ENCODE measurements at places on chromosomes 1 and 21.

- no peak for DNase-seq
Observed at GRCh38 chr1:111183308-111184069, 17.0 kb downstream of the DENND2D start.

DNA sequence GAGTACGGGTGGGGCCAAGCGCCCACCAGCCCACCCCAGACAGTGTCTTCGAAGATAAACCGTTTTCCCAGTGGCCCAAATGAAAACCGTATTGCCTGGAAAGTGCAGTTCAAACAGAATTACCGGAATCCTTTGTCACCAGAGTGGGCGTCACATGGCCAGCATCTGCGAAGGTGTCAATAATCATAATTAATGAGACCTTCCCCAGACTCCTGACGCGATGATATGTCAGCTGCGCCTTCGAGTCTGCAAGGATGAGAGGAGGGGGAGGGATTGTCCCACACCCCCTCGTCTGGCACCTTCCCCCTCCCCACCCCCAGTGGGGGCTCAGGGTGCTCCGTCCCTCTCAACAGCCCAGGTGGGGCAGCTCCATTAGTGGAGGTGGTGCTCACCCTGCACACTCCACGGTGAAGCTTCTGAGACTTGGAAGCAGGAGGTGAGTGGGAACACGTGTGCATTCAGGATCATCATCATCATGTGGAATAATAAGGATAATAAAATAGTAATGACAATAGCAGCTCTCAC lies 215.1 kb downstream of the PTPRU start:
- no peak for DNase-seq

- peak; percentile 82 for DNase-seq
Observed at GRCh38 chr1:201361652-201362504, 15.6 kb downstream of the TNNT2 start.

GRCh38 chr1:4653796-4654725 lies at the start of gene AJAP1:
Gene AJAP1 (plus strand): TSS chr1:4654609. CDS start chr1:4655426, 817 bp downstream.
- no peak for DNase-seq

- no peak for DNase-seq
Observed at GRCh38 chr1:77039739-77040138, 172.5 kb downstream of the ST6GALNAC5 start.

- DNase-seq, result no peak
Observed at GRCh38 chr1:159170639-159171038, 776 bp upstream of the CADM3 start.

DNA sequence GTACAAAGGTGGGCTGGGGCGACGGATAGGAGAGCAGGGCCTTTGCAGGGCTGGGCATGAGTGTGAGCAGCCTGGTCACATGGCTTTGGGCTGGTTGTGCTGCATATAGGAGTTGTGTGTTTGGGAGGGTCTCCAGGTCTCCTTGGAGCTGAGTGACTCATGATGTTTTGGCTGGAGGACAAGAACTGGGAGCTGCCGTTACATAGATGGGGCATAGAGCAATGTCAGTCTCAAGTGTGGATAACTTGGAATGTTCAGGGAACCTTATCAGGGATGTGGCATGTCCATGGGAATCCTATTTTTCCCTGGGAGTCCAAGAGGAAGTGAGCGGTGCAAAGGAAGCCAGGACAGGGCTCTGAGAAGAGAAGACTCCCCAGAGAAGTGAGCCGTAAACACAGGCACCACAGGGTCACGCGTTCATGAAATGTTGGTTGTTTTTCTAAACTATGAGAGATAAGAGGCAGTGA lies 136.4 kb upstream of the KCNE2 start:
- DNase-seq, result no peak

DNA sequence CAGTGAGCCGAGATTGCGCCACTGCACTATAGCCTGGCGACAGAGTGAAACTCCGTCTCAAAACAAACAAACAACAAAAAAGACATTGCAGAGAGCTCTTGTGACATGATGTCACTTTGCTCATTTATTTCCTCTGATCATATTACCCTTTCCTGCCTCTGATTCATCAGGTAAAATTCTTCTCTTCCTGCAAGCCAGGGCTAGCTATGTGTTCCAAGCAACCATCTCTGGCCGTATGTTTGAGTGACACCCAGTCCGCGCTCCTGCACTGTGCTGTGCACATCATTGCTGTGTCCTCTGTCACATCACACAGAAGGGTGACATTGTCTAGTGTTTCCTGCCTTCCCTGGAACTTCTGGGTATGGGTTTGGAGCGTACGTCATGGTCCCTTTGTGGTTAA lies 251.3 kb downstream of the PCP4 start:
- DNase-seq, result no peak

DNA sequence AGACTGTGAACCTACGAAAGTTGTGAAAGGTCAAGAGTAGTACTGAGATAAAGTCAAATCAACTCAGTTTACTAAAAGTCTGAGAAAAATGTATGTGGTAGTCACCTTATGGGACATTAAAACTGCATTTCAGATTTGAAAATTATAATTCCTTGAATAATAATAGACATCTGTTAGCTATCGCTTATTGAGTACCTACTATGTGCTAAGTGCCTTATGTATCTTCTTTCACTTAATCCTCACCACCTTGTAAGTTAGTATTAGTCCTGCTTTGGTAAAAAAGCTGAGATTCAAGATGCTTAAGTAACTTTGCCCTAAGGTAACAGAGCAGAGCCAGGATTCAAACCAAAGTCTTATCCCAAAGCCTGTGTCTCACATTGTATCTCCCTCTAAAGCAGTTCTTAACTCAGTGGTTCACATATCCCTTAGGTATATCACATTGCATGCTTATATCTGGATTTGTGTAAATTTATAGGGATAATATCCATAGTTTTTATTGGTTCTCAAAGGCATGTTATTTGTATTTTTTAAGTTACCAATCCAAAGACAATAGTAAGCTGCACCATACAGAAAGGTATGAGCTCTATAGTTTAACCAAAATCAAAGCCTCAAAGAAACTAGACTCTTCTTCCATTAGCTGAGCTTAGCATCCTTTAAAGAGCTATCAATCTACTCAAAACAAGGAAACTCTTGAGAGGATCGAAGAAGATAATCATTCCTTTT lies 865 bp downstream of the PIGC start:
- DNase-seq, result no peak

DNA sequence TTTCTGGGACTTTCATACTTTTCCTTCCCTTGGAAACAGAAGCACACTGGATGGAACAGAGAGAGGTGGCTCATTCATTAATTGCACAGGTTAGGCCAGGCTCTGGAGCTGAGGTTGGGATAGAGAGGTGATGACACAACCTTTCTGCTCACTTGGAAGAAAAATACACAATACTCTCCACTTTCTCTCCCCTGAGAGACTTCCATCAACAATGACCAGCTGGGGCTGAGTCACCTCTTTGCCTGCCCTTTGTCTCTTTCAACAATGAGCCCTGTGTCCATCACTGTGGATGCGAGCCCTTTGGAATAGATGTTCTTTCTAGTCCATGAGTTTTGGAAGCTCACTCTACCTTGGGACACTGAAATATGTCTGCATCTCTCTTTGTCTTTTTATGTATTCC lies 43.1 kb downstream of the ATP2B4 start:
- no peak for DNase-seq

- no peak for DNase-seq
Observed at GRCh38 chr1:174031099-174031498, 8.9 kb upstream of the RC3H1 start.

DNA sequence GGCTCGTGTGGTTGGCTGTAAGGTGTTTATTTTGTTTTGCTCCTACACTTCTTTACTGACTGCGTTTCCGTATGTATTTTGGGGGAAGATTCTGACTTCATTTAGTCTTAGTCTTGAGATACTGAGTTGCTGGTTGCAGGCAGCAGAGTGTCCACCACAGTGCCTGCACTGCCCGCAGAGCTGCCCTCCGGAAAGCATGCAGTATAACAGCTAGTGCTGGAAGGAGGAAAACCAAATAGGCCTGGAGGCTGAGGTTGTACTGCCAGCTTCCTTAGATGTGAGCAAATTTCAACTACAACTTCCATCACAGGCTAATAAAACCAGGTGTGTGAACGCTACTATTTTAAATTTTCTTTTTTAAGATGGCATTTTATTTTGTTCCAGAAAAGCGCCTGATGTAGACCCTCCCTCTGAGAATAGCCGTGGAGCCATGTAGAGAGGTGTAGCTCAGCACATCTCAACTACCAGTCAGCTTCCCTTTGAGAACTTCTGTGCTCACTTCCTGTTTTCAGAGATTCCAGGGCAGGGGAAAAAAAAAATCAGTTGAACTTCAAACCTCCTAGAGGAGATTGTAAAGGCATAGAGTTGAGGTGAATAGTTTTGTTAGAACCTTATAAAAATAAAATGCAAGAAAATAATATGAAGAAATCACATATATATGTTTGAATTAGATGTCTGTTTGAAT lies 17.6 kb downstream of the LMO4 start:
- DNase-seq, result no peak

- DNase-seq, result no peak
Observed at GRCh38 chr1:66366634-66367033, 167.3 kb upstream of the SGIP1 start.

GRCh38 chr21:37358397-37358796 lies 8.2 kb upstream of the DYRK1A start:
- no peak for DNase-seq

DNA sequence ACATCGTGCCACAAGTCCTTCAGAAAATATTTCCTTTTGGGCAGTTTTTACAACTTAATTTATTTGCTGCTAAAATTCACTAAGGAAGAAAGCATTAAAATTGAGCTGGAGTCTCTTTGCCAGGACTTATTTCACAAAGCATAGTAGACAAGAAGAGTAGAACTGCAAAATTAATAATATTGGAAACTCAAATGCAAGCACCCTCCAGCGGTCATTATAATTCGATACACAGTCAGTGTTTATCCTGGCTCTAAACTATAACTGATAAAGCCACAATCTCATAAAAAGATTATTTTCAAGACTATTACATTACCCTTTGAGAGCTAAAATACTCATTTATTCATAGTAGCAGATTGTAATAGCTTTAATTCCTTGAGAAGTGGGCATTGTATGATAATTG lies 655.4 kb downstream of the RWDD3 start:
- DNase-seq, result no peak

DNA sequence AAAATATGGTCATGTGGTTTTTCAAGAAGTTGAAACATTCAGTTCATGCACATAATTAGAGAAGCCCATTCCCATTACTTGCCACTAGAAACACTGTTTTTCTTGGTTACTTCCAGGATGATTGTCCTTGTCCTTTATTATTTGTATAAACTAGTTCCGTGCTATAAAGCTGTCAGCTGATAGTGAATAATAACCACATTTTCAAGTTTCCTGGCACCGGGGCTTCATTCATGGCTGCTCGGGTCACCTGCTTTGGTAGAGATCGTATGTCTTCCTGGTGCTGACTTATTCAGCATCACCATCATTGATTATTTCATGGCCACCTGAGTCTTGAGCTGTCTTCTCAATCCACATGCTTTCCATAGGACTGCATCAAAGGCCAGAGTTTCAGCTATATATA lies 62.9 kb upstream of the ZNF326 start:
- no peak for DNase-seq

DNA sequence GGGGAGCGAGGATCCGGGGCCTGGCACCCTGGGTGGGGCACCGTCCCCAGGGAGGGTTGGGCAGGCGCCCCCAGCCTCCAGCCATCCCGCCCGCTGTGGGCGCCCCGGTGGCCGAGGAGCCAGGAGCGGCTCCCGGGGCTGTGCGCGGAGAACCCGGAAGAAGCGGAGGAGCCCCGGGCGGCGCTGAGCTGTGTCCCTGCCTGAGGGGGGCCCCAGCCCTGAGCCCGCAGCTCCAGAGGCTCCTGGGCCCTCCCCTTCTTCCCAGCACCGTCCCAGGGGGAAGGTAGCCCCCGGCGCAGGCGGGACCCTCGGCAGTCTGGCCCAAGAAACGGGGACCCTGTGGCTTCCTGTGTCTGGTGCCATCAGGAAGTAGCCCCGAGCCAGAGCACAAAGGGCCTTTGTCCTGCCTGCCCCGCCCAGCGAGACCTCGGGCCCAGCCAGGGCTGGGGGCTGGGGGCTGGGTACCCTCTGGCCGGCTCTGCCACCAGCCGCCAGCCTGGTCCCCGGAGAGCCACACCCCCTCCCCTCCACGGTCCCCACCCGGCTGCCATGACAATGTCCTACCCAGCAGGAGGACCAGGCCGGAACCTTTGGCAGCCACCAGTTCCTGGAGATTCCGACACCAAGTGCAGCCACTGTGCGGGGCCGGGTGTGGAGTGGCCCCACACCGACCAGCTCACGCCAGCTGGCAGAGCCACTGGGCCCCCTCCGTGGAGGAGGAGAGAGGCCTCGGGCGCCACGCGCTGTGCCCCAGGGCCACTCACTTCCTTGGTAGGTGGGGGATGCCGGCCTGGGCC lies 15.6 kb upstream of the TTLL10 start:
- DNase-seq, result peak; percentile 82

DNA sequence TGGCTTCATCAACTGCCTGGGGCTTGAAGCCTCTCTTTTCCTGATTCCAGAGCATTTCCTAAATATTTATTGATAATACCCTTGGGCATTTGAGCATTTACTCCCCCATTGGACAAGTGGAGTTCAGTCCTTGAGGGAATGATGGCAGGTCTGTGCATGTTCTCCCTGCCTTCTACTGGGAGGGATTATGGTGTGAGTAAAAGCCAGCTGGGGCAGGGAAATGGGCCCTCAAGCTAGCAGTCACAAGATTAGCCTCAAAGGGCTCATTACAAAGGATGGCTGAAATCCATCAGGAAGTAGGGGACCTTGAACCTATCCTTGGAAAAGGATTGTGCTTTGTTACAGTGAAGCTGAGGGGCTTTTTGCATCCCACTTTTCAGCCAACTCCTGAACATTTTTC lies 24.2 kb upstream of the OSBPL9 start:
- no peak for DNase-seq

GRCh38 chr21:35239811-35240219 lies 190.7 kb upstream of the RUNX1 start:
- no peak for DNase-seq

GRCh38 chr21:26136671-26137070 lies 33.9 kb downstream of the APP start:
- DNase-seq, result peak; percentile 34

DNA sequence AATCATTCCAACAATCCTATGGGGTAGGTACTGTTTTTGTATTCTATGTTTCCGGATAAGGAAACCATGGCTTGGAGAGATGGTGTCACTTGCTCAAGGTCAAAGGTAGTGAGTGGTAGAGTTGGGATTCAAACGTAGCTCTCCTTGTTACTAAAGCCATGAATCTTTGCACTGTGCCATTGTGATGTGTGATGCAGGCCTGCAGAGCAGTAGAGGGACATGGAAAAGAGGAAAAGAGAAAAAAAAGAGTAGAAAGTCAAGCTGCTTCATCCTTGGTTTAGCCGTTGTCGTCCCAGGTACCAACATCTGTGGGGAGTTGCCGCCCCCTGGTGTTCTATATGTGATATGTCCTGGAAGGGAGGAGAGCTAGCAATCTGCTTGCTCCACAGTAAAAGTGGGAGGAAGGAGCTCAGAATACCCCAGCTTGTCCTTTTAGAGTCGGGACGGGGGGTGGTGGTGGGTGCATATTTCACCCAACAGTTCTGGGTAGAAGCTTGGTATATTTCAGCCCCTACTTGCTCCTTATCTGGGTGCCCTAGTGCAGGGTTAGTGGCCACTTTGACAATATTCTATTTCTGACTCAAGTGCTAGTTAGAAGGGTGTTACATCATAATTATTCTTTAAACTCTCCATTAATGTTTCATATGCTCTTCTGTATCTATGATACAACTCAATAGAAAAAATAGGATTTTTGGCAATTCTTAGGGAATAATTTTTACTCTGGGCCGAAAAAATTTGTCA lies 98.4 kb downstream of the EBNA1BP2 start:
- peak; percentile 79 for DNase-seq
